ENCODE measurements at places on chromosomes 4 and X. TPM values are rescaled to one million over a fixed set of nuclear protein-coding genes. Genes with fewer than 3 reads are reported as not detected.

HERC5 gene
- total RNA-seq: 3.4 TPM

ENPP6 gene
- total RNA-seq: under 0.01 TPM

TCEAL9 gene
- total RNA-seq: 44.4 TPM

REELD1 gene
- total RNA-seq: not detected

PRSS12 gene
- total RNA-seq: 17.8 TPM

LYAR gene
- total RNA-seq: 8.1 TPM

TSC22D3 gene
- 15.0 TPM for total RNA-seq

MMRN1 gene
- total RNA-seq: 3,426 TPM

USP51 gene
- 0.39 TPM for total RNA-seq

PITX2 gene
- under 0.01 TPM for total RNA-seq

CLNK gene
- total RNA-seq: not detected

ODAM gene
- not detected for total RNA-seq

SOX3 gene
- total RNA-seq: not detected

HAUS3 gene
- total RNA-seq: 5.8 TPM

WAS gene
- not detected for total RNA-seq

FGFR3 gene
- 2.4 TPM for total RNA-seq

KLB gene
- under 0.01 TPM for total RNA-seq

PRR32 gene
- not detected for total RNA-seq

KLHL4 gene
- 157 TPM for total RNA-seq

C4orf51 gene
- not detected for total RNA-seq

TASL gene
- total RNA-seq: not detected

NIPAL1 gene
- total RNA-seq: 0.39 TPM

TCEANC gene
- total RNA-seq: 1.2 TPM

ETDB gene
- not detected for total RNA-seq

NOCT gene
- 37.0 TPM for total RNA-seq

ARHGEF6 gene
- total RNA-seq: 8.9 TPM

DCAF8L2 gene
- not detected for total RNA-seq

TRAPPC2 gene
- 11.2 TPM for total RNA-seq

NXF2B gene
- not detected for total RNA-seq

COL25A1 gene
- total RNA-seq: 0.13 TPM

GAGE12G gene
- not detected for total RNA-seq

All from dermis microvascular lymphatic vessel endothelial cell (primary cell).